ENCODE measurements at places on chromosomes 7 and 10.

DNA sequence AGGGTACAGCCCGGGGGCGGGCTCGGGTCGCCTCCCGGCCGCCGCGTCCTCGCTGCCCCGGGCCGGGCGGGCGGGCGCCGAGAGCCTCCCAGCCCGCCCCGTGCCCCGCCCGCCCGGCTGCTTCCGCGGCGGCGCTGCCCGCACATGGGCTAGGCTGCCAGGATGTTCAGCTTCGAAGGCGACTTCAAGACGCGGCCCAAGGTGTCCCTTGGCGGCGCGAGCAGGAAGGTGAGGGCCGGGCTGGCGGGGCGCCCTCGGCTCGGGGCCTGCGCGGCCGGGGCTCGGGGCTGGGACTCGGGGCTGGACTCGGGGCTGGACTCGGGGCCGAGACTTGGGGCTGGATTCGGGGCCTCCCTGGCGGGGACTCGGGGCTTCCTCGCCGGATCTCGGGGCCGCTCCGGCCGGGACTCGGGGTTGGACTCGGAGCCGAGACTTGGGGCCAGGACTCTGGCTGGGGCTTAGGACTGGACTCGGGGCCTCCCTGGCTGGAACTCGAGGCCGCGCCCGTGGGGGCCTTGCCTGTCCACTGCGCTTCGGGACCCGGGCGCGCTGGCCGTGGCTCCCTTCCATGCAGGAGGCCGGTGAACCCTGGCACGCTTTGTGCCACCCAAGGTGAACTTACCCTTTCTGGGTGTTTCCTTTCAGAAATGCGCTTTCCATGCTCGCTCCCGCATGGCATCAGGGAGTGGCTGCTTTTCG is 534 bp downstream of the UBE3C start:
- no peak for DNase-seq

GRCh38 chr7:142709921-142710320 is 39.4 kb upstream of the PRSS1 start:
- no peak for DNase-seq

GRCh38 chr7:143043391-143043790 is 8.8 kb upstream of the OR6V1 start:
- no peak for DNase-seq

GRCh38 chr7:99002827-99003212 is 124.5 kb downstream of the TRRAP start:
- no peak for DNase-seq

DNA sequence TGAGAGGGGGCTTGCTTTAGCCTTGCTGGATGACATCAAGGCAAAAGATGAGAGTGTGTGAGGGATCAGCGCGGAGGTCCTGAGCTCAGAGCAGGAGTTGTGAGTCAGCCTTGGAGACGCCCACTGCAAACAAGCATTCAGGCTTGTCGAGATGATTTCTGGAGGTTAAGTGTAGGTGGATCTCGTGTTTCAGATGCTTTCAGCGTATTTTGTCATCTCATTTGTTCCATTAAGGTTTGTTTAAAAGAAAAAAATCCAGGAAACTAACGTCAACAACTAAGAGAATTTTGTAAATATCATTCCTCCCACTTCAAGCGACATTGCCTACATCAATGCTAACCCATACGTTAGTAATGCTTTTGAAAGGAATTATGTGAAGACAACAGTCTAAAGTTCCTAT is 715.4 kb upstream of the NRP1 start:
- no peak for DNase-seq

- no peak for DNase-seq
These were observed 41.9 kb downstream of the RNLS start for GRCh38 chr10:88541116-88541626.

DNA sequence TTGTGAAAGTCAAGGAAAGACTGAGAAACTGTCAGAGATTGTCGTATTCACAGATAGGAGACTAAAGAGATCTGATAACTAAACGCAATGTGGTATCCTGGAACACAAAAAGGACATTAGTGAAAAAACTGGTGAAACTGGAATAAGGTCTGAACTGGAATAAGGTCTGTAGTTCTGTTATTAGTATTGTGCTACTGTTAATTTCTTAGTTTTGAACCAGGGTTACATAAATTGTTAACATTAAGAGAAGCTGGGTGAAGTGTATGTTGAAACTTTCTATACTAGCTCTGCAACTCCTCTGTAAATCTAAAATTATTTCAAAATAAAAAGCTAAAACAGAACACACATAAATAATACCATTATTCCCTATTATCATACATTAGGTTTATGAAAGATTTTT is 3.4 kb upstream of the NT5C2 start:
- DNase-seq = no peak

- no peak for DNase-seq
These were observed 5.5 kb downstream of the ZP3 start for GRCh38 chr7:76430211-76430610.

DNA sequence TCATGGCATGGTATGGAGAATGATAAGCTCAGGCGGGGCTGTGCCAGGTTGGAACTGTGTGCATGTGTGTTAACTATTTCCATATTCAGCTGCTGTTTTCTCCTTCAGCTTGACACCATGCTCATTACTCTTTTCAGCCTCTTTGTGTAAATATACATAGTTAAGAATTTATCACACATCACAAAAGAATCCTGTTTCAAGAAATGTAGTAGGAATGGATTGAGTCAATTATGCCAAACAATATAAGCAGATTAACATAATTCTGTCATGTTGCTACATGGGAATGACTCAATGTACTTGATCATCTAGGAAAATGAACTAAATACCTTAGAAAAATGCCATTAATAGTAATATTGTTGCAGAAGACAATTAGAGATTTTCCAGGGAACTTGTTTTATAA is 687.4 kb downstream of the PARD3 start:
- no peak for DNase-seq

- no peak for DNase-seq
These were observed 109.2 kb upstream of the AGK start for GRCh38 chr7:141441837-141442627.

GRCh38 chr10:127943336-127943910 is 36.5 kb downstream of the PTPRE start:
- no peak for DNase-seq

GRCh38 chr7:104296900-104297299 is 31.5 kb upstream of the LHFPL3 start:
- no peak for DNase-seq

DNA sequence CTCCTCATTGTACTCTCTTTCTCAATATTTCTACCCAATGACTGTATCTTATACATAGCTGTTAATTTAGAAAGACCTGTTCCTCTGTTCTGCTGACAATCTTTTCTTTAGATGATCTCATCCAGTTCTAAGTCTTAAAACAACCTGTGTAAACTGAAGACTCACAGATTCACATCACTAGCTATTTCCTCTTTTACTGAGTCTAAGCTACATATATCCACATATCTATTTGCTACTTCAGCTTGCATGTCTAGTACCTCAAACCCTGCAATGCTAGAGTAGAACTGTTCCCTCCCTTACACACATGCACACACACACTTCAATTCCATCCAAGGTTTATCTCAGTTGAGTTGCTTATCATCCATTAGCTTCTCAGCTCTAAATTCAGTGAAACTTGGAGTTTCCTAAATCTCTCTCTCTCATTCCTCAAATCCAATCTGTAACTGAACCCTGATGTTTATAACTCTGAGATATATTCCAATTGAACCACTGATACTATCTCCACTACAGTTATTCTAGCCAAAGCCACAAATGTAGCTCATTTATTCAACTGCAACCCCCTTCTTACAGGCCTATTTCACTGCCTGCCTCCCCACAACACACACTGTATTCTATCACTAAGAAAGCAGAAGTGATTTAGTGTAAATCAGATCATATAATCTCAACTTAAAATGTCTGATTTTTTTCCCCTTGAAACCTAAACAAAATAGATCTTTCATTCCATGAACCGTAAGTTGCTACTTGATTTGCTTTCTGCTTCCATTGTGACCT is 1036.8 kb upstream of the POT1 start:
- no peak for DNase-seq

- no peak for DNase-seq
These were observed 192.0 kb downstream of the ADAM12 start for GRCh38 chr10:126196281-126196680.

GRCh38 chr10:16991011-16991410 is 138.6 kb downstream of the CUBN start:
- no peak for DNase-seq

DNA sequence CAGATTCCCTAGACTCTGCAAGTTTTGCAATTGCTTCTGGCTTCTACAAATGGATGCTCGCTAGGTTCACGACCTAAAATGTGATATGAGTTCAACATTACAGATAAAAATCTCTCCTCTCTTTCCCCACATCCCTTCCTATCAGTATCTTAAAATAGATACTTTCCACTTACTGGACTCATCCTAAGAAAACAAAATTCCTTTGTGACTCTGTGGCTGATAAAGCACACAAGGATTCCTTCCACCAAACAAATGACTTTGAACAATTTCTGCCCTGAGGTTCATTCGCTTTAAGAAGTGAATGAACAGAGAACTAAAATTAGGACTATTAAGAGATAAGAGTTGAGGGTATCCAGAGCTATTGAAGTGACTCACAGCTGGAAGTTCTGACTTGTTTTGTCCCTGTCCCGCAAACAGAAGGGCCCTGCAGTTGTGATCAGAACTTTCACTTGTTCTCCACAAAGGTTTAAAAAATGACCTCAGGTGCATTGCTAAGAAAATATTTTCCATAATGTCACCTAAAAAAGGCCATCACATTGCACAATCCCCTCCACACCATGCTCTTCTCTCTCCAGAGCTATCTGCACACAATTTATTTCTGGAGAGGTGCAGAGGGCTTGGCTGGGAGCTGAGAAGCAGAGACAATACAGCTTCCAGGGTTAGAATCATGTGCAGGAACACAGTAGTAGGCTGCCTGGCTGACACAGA is 96.1 kb downstream of the PIP4K2A start:
- DNase-seq = no peak

DNA sequence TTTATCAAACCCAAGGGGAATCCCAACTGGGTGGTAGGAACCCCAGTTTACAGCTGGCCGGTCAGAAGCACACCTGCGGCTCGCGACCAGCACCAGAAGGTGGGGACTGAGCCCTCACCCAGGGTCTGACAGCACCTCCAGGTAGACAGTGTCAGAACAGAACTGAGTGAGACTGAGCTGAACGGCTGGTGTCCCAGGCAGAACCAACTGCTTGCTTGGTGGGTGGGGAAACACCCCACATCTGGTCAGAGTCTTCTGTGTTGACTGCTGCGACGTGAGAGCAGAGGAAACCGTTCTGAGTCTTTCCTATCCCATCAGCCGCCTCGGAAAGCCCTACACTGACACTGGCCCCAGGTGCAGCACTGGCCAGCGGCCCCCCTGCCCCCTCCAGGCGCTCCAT is 160.7 kb downstream of the MAD1L1 start:
- no peak for DNase-seq

DNA sequence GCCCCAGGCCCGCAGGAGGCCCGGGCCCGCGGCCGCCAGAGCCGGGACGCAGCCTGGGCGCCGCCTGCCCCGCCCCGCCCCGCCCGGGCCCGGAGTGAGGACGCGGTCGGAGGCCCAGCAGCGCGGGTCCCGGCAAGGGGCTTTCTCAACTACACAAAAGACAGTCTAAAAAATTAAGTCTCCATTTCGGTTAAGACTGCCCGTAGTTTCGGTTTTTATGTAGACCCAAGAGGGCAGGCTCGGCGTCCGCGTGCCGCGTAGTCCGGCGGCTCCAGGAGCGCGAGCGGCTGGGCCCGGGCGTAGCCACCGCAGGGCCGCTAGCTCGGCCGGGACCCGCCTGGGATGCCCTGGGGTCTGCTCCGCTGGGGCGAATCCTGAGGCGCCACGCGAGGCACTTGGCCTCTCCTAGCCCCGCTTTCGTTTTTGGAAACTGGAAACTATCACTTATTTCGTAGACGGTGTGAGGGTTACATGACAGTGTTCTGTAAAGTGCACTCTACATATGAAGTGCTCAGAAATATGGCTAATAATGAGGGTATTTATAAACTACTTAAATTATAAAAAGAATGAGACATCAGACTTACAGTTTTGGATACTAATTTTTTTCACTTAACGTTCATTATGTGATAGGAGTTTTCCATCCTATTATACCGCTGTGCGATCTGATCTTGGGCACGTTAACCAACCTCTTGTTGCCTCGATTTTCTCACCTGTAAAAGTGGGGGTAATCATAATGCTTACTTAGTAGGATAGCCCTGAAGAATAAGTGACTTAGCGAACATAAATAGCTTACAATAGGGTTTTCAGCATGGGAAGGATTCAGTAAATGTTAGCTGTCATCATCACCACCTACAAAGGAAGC is 573 bp downstream of the BLVRA start:
- peak; percentile 36 for DNase-seq

- DNase-seq = peak; percentile 56
These were observed 276.5 kb downstream of the MAGI2 start for GRCh38 chr7:79176859-79177477.

DNA sequence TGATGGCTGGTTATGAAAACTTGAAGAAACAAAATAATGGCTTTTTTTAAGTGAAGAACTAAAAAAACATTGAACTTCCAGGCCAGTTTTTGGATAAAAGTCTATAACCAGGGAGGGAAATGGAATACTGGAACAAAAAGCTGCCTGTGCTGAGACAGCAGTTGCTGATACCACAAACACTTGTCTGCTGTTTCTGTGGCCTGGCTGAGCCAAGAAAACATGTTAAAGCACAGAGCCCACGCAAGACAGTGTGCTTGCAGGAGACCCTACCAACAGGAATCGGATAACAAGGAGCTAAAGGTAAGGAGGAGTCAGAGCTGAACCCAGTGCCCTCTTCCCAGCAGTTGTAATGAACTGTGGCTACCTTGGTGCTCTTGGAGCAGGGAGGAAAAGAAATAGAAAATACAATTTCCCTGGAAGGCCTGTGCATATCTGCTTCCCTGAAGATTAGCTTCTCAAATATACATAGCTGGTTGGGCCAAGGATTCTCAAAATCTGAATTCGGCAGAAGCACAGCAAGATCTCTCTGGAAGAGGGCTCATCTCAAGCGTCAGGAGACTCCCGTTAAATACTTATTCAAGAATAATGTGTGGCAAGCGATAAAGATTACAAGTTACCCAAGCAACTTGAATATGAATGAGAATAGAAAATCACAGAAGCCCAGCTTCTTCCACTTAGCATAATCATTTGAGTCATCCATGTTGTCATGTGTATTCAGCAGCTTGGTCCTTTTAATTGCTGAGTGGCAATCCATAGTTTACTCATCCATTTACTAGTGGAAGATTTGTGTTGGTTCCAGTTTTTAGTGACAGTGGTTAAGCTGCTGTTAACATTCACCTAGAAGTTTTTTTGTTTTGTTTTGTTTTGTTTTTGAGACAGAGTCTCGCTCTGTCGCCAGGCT is 87.6 kb downstream of the NOD1 start:
- no peak for DNase-seq

DNA sequence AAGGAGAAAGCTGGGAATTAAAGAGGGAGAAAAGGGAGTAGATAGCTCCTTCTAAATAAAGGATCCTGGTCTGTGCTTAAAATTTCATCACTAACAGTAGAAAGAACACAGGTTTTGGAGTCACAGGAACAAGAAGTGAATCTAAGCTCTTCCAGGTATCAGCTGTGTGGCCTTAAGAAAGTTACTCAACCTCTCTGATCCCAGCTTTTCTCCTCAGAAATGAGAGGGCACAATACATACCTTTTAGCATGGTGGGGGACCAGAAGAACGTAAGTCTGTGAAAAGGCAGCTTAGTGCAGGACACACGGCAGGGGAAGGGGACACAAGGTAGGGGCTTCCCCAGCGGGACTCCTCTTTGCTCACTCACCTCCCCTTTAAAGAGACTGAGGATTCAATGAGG is 13.4 kb downstream of the GFRA1 start:
- no peak for DNase-seq

- no peak for DNase-seq
These were observed 16.5 kb downstream of the SLK start for GRCh38 chr10:103983367-103983911.

Data from NCI-H524 (cell line).